ENCODE measurements at places on chromosomes 11 and 22.

- DNase-seq: peak; percentile 35
Measured at GRCh38 chr22:23856721-23857605, 712 bp upstream of the SLC2A11 start.

DNA sequence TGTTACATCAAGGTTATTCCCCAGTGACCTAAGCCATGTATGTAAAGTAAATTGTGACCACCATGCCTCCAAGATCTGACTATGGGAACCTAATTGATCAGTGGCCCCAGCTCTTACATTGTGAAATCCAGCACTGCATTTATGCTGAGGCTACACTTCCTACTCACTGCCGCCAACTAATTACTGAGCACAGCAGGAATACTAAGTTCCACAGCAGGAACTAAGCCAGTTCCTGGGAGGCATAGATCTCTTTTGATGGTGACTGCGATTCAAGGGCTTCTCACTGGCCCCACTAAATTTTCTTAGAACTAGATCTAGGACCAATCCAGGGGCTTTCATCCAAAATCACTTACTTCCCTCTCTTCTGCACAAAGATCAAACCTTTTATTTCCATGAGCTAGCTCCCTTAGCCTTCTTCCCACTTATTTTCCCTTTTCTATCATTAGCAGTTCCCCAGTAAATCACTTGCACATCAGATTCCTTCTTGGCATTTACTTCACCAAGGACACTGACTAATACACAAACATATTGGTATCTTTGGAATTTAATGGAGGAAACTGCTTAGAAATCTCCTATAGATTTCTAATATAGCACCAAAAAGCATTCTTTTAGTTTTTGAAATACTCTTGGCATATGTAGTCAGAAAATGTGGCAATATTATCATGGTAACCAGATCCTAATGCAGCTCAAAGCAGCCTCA, 46.0 kb downstream of the CNTN5 start:
- no peak for DNase-seq

DNA sequence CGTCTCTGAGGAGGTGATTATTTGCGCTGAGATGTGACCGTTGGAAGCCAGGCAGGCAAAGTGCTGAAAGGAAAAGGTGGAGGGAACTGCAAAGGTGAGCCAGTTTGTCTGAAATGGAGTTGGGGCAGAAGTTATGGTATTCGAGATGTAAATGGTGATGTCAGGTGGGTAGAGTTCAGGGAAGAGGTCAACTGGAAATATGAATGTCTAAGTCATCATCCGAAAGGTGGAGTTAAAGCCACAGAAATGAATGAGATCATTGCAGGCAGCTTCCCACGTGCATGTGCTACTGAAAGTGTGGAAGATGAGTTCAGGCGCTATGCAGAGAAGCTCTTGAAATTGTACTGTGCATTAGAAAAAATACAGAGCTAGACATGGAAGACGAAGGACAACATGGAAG, 2.2 kb upstream of the BPIFC start:
- no peak for DNase-seq

DNA sequence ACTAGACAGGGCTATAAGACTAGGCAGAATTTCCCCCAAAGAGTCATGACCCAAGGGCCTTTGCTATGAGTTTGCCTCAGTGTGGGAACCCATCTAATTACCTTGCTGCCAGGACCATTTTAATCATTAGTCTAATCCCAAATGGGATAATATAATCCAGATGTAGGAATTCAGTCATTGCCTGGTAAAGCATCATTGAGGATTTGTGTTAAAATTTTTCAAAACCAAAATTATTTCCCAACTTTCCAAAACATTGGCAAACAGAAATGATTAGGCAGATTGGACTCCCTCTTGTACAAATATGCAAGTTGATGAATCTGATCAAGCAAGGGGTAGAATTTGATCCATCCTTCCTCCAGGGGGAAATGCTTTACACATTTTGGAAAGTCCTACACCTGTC, 16.2 kb upstream of the MMP13 start:
- no peak for DNase-seq

- DNase-seq: no peak
Measured at GRCh38 chr22:46139895-46140350, 10.4 kb upstream of the PPARA start.

DNA sequence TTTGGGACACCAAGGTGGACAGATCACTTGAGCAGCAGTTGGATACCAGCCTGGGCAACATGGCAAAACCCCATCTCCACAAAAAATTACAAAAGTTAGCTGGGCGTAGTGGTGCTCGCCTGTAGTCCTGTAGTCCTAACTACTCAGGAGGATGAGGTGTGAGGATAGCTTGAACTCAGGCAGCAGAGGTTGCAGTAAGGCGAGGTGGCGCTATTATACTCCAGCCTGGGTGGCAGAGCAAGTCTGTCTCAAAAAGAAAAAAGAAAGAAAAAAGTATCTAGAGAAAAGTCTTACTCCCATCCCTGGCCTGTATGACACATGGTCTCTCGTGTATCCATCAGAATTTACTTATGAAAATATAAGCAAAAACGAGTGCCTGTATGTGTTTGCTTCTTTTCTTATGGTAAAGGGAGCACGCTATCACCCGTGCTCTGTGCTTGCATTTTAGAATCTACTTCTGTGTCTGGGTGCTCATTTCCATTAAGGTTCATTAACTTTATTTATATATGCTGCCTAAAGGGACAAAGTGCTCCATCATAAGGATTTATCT, 15.4 kb upstream of the CPT1A start:
- DNase-seq: no peak

- no peak for DNase-seq
Measured at GRCh38 chr11:38968951-38969350, 2370.9 kb upstream of the RAG2 start.

- no peak for DNase-seq
Measured at GRCh38 chr11:119652907-119653659, 75.9 kb downstream of the NECTIN1 start.

- DNase-seq: no peak
Measured at GRCh38 chr11:122692444-122692843, 36.9 kb downstream of the UBASH3B start.

DNA sequence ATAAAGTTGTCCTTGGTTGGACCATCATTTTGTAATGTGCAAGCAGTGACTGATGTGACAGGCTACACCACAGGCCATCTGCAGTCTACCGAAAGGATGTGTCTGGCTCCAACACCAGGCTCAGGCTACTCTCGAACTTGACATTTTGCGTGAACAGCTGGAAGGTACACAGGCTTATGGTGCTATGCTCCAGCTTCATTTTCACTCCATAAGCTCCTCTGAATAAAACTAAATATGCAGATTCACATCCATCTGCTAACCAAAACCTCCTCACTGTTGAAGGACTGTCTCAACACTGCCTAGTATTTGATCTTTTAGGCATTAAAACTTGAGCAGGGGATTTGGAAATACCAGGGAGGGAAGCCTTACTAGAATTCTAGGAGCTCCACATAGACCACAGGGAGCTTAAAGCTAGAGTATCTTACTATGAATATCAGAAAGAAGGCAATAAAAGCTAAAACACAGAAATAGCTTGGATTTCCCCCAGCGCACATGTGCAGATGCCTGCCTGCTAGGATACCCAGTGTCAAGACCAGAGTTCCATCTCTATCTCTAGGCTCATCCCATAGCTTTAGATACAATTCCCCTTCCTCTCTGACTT, 383.9 kb upstream of the FAT3 start:
- DNase-seq: no peak

GRCh38 chr11:73195191-73196007, 22.7 kb upstream of the P2RY2 start:
- DNase-seq: no peak

GRCh38 chr11:94655956-94656355, 88.8 kb downstream of the PIWIL4 start:
- no peak for DNase-seq

DNA sequence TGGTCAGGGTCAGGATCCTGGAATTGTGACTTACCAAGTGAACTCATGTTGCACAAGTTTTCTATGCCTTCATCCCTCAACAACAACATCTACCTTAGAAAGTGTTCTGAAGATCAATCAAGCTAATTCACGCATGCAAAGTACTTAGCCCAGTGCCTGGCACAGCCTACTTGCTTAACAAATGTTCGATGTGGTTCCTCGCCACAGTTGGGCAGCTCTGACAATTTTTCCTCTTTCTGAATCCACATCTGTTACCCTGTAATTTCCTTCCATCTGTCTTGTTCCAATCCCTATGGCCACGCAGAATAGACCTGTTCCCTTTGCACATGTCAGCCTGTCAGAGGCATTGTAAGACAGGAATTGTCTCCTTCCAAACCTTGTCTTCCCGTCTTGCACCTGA, 1415.2 kb downstream of the TBC1D22A start:
- no peak for DNase-seq

- DNase-seq: no peak
Measured at GRCh38 chr22:37633089-37633624, 6.3 kb upstream of the SH3BP1 start.

DNA sequence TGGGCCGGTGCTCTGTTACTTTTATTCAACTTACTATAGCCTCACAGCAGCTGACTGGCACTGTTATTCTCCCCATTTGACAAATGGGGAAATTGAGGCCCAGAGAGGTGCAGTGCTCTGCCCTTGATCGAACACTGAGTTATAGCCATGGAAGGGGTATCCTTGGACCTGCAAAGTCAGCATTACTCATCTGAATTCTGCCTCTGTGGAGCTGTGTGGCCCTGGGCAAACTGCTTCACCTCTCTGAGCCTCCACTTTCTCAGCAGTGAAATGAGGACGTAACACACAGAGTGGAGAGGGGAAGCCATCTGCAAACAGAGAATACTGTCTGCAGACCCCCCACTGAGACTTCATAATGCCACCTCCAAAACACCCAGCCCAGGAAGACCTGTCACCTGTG, 25.3 kb downstream of the TPST2 start:
- no peak for DNase-seq

DNA sequence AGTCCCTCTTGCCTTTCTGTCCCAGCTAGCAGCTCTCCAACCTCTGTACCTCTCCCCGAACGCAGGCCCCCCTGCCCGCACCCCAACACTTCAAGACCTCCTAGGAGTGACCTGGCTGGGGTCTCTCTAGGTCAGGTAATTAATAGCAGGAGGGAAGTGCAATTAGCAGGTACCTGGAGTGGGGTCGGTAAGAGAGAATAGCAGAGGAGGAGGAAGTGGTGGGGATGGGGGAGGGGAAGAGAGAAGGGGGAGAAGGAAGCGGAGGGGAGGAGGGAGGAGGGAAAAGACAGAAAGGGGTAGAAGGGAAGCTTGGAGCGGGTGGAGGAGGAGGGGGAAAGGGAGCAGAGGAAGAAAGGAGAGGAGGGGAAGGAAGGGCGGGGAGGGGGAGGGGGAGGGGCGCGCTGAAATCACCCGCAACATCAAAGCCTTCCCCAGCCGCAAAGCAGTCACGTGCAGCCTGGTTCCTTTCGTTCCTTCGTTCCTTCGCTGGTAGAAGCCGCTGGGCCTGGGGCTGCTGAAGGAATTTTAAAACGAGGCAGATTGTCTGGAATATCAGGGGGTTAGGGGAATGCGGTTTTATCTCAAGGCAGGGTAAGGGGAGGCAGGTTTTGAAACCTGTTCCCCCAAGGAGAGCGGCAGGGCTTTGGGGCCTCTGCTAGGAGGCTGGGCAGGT, 29.3 kb upstream of the TCF20 start:
- DNase-seq: no peak

DNA sequence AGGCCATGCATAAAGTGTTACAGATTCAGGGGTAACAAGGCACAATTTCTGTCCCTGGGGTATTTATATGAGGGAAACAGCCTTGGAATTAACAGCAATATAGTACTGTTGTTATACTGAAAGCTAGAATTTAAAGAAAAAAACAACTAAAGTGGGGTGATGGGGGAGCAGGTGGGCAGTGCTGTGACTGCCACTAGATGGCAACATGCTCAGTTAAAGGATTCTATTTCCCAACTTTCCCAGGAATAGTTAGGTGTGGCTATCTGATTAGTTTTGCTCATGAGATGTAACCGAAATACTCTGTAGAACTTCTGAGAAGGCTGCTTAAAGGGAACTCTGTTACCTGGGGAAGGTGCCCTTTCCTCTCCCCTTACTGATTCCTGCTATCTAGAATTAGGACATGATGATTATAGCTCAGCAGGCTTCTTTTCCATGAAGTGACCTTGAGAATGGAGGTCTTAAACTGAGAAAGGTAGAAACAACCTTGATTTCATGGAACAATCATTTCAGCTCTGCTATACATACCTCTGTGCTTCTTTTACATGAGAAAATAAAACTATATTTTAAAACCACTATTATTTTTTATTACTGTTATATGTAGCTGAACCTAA, 102.6 kb downstream of the RELT start:
- DNase-seq: peak; percentile 25

GRCh38 chr11:44399968-44400367, 90.0 kb upstream of the ALX4 start:
- DNase-seq: no peak

- DNase-seq: no peak
Measured at GRCh38 chr11:96642583-96642982, 252.8 kb downstream of the JRKL start.

DNA sequence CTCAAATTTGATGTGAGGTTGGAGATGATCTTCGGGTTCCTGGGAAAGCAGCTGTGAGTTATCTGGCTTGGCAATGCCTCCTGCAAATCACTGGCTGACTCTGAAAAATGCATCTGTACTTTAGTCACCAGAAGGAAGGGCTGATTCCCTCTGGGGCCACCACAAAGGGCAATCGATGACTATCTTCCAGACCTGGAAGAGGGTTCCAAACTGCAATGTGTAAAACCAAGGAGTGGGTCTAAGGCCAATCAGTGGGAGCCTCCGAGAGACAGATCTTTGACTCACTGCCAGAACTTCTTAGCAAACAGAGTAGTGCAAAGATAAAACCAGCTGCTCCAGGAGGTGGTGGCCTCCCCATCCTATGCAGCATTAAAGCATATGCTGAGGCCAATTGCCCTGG, 29.1 kb upstream of the PAK1 start:
- DNase-seq: no peak

DNA sequence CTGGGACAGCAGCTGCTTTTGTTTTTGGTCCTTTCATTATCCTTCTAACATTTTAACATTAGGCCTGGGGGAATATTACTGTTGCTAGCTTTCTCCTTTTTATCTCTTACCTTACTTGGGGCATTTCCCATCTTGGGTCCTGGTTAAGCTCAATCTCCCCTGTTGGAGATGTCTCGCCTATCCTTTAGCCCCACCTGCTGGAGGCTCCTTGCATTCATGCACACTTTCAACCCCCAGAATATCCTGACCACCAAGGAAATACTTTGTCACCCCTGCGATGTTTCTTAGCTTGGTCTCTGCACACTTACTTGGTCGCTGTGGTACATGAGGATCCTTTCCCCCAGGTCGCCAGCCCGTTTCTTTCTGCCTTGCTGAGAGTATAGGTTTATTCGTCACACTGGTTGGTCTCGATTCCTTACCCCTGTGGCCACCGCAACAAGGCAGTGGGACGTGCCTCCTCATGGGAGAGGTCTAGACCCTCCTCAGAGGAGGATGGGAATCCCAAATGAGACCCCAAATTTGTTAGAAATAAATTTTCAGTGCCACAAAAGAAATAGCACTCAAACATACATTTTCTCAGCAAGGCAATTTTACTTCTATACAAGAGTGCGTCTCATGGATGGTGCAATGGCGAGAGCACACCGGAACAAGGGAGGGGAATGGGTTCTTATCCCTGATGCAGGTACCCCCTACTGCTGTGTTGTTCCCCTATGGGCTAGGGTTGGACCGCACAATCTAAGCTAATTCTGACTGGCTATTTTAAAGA, 5.4 kb upstream of the TXN2 start:
- no peak for DNase-seq
